SJSA1 (cell line): ENCODE measurements at places on chromosomes 16 and 17.

- no peak for DNase-seq
Measured at GRCh38 chr16:83973581-83974385, 5.7 kb downstream of the NECAB2 start.

DNA sequence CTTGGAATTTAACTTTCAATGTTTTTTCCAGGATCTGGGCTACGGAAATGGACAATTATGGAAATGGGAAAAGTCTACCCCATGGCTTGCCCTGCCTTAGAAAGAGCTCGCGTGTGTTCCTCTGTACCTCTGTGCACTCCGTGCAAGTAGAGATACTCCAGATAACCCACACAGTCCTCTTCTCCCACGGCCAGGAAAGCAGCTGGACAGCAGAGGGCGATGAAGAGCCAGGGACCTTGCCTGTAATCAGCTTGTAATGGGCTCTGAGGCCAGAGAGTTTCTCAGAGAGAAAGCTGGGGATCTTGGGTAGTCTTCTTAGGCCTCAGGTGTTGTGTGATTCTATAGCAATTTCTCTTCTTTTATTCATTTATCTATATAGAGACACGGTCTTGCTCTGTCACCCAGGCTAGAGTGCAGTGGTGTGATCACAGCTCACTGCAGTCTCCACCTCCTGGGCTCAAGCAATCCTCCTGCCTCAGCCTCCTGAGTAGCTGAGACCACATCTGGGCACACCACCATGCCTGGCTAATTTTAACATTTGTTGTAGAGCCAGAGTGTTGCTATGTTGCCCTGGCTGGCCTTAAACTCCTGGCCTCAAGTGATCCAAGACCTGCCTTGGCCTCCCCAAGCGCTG is 2.4 kb upstream of the SOCS7 start:
- DNase-seq = peak; percentile 77

DNA sequence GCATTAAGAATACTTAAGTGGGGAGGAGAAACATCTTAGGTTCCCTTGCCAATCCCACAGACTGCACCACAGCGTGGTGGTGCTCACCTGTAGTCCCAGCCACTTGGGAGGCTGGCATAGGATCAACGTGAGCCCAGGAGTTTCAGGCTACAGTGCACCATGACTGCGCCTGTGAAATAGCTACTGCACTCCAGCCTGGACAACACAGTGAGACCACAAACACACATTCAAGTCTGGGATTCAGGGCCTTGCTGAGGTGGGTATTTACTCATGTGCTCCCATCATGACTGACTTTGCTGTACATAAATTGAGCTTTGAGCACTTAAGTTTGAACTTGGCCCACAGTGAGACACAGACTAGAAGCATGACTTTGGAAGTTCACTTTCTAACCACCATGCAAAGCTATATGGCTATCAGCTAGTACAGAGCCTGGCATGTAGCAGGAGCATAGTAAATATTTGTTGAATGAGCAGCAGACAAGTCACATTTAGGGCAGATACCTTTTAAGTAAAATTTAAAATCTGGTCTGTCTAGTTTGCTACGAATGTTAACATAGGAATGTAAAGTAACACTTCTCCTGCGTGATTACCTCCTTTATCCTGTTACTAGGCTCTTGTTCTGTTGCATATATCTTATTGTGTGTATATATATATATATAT is 33.5 kb downstream of the CEP95 start:
- no peak for DNase-seq

- no peak for DNase-seq
Measured at GRCh38 chr16:86048882-86049585, 150.1 kb downstream of the IRF8 start.

- no peak for DNase-seq
Measured at GRCh38 chr16:23847948-23848347, 12.2 kb downstream of the PRKCB start.

DNA sequence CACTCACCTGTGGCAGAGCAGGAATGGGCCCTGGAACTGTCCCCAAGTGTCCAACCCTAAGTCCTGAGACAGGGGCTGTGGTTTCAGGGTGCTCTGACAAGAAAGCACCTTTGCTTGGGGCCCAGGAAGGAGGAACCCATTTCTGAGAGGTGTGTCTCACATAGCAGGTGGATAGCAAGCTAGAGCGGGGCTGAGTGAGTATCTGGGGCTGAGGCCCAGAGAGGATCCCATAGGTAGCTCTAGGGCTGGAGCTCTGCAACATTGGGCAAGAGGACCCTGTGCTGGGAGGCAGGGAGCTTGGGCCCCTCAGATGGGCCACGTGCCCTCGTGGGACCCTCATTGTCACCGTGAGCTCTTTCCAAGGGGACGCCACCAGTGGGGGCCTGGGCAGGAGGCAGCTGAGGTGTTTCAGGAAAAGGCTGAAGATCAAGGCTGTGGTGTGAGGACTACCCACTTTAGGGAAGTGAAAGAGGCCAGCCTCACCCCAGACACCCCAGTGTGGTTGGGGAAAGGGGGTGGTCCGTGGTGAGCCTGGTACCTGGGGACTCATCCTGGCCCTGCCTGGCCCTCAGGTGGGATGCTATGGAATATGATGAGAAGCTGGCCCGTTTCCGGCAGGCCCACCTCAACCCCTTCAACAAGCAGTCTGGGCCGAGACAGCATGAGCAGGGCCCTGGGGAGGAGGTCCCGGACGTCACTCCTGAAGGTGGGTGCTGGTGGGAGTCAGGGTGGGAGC is 5.3 kb downstream of the DEF8 start:
- no peak for DNase-seq

DNA sequence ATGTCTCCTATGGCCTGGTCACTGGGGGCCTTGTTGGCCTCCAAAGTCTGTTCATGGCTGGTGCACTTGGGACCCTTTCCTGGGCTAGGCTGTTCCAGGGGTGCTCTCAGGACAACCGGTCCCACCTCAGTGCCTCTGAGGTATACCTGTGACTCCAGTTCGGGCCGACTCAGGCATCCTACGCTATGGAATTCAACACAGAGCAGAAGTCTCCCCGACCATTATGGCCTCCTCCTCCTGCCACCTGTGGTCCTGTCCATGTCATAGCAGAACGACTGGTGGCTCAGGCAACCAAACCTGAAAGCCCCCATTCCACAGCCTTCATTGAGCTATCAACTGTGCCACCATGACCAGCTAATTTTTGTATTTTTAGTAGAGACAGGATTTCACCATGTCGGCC is 8.5 kb upstream of the PSMD7 start:
- no peak for DNase-seq

DNA sequence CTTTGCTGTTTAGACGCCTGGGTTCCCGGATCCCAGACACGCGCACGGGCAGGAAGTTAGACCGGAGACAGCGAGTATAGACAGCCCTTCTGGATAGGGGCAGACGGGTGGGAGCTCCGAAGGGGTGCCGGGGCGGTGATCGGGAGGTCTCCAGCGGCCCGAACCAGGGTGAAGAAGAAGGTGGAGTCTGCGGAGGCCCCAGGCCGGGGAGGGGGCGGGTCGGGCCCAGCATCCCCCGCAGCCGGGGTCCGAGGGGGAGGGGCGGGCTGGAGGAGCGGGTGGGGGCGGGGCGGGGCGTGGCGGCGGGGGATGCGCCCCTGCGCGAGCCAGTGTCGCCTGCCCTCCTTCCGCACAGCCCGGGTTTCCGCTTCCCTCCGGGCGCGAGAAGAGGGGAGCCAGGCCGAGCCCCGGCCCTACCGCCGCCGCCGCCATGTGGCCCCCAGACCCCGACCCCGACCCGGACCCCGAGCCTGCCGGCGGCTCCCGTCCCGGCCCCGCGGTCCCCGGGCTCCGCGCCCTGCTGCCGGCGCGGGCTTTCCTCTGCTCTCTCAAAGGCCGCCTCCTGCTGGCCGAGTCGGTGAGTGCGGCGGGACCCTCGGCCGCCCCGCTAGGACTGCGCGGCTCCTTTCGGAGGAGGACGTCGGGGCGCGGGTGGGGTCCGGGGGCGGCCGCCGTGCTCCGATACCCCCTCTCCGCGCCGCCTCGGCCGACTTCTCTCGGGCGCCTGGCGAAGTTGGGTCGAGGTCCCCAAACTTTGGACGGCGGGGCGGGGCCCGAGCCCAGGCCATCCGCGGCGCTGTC is at the start of gene CMTM3:
TSS of gene CMTM3 (plus strand) at position 329 of the 801 bp plus-strand sequence. CDS start at position 431, 102 bp downstream.
- DNase-seq = peak; percentile 72

DNA sequence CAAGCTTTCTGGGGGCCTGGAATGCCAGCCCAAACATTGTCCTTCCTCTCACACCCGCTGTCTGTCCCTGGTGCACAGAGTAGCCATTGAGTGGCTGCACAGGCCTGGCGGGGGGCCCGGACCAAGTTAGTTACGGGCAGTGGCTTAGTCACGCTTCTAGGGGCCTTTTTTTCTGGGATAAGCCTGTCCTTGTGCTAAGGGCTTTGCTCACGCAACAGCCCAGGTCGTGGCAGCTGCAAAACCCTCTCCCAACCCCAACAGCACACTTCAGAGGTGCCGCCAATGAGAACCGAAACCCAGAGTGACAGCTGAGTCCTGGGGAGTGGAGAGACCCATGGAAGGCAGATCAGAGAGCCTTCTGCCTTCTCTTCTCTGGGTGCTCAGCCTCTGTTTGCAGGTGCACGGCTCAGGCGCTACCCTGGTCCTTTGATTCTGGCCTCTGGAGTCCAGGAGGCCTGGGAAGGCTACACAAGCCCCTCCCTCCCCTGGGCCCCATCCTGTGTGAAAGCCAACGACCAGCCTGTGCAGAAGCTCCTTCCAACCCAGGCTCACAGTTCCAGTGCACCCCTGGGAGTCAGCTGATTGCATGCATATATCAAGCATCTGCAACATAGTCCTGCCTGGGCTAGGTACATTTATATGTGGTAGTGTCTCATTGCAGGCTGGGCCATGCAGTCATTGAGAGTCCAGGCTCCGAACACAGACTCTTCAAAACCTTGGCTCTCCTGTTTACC is 9.1 kb downstream of the WSCD1 start:
- DNase-seq = no peak

GRCh38 chr17:79087428-79088143 is 13.0 kb downstream of the ENGASE start:
- DNase-seq = peak; percentile 72

- DNase-seq = no peak
Measured at GRCh38 chr16:86193528-86194193, 294.7 kb downstream of the IRF8 start.

DNA sequence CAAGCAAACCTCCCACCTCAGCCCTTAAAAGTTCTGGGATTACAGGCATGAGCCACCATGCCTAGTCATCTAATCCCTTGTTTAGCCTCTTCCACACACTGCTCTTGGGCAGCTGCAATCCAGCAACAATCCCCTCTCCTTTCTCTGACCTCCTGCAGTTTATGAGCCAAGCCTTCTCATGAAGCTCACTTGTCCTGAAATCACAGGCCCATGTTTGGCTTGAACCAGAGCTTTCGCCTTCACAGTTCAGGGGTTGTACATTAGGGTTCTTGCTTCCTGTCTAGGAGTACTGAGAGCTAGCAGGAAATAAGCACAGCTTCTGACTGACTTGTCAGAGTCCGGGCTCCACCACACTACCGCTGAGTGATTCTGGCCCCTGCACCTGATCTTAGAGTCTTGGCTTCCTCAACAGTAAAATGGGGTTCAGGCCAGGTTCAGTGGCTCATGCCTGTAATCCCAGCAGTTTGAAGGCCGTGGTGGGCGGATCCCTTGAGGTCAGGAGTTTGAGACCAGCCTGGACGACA is 16.3 kb downstream of the ERAL1 start:
- no peak for DNase-seq

- DNase-seq = no peak
Measured at GRCh38 chr17:67082107-67082506, 37.8 kb downstream of the CACNG1 start.

DNA sequence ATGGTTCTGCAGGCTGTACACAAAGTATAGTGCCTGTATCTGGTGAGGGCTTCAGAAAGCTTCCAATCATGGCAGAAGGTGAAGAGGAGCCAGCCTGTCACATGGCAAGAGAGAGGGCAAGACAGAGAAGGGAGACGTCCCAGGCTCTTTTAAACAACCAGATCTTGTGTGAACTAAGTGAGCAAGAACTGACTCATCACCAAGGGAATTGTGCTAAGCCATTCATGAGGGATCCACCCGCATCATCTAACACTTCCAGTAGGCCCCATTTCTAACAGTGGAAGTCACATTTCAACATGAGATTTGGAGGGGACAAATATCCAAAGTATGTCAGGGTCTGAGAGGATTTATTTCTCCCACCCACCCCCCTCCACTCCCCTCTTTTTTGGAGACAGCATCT is 56.2 kb upstream of the ELAC2 start:
- peak; percentile 48 for DNase-seq

GRCh38 chr16:88464447-88465318 is 11.6 kb downstream of the ZFPM1 start:
- DNase-seq = no peak

DNA sequence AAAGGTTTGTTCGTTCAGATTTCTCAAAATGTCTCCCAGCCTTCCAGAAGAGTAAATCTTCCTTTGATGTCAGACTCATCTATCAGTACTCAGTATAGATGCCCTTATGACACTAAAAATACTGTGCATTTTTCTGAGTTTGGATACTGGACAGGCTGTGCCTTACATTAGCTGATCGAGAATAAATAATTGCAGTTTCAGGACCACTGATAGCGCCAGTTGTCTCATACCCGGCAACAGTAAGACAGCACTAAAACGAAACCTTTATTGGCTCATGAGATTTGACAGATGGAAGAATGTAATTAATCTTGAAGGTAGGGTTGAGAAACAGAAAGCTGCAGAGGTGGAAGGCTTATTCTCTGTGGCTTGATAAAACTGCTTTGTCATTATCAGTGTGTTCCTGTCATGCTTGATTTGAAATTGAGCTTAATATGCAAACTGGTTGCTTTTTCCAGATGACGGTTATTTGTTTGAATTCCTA is 1.2 kb downstream of the ATP6V0A1 start:
- peak; percentile 53 for DNase-seq

GRCh38 chr17:62708587-62708986 is 81.1 kb downstream of the MRC2 start:
- DNase-seq = no peak

- DNase-seq = no peak
Measured at GRCh38 chr17:33873201-33873617, 381.9 kb upstream of the CCL2 start.

GRCh38 chr17:48295362-48296288 is 134.4 kb downstream of the SKAP1 start:
- no peak for DNase-seq

DNA sequence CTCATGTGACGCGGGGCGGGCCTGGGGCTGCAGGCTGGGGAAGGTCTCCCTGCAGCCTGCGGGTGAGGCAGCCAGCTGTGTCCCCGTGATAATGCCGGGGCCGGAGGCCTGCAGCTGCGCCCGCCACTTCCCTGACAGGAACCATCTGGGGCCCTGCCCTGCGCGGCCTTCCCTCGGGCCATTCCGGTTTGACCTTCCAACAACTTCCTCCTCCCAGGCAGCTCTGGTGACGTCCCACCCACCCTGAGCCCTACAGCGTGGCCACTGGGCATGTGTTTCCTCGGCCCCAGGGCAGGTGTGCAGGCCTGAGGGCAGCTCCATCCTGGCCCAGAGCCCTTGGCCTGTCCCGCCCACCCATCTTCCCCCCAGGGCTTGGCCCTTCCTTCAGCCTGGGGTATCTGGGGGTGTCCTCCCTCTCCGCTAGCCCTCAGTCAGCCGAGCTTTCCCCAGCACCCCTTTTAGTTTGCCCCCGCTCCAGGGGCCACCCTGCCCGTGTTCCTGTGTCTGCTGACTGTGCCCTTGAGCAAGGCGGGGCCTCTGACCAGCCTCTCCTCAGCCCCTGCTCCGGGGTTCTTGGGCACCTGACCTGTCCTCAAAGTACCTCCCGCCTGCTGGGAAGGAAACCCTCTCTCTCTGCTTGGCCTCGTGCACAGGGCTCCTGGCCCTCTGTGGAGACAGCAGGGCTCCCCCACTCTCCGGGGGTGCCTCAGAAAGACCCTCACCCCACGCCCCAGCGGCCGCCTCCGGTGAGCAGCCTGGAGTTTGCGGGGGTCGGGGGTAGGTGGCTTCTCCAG is at the start of gene CBFA2T3:
TSS of gene CBFA2T3 (minus strand) at position 190 of the 794 bp plus-strand sequence. CDS start 400 bp downstream, outside the sequence.
- DNase-seq = no peak
